ENCODE measurements at places on chromosomes 13 and 19.

DNA sequence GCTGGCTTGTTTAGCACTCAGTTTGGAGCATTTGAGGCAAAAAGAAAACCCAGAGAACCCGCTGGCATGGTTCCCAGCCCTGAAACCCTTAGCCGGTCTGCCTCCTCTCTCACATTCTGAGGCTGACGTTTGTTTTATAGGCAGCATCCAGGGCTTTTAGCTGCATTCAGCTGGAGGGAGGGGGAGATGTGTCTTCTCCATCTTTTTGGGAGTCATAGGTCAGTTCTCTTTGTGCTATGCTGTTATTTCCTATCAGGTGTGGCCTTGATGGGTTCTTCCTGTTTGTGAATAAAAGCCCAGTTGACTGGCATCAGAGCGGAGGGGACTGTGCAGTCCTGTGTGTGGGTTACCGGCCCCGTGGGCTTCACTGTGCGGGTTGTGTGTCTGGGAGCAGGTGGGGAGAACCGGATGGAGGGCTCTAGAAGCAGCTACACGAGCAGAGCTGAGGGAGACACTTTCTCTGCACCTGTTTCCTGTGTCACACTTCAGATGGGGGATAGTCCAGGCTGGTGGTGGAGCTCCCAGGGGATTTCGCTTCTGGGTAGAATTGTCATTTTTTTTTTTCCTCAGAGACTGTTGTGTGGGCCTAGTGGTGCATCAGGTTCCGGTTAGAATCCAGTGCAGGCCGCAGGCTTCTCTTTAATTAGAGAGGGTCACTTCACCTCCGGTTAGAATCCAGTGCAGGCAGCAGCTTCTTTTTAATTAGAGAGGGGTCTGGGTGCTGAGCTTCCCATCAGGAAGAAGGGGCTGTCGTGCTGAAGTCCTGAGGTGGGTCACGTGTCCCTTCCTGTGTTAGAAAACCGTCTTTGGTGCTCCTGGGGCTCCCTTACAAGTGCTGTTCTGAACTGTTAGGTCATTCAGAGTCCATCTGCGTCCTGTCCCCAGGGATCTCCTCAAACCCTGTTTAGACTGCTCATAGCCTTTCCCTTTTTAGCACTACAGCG is 69.6 kb downstream of the ARHGEF7 start:
- peak; percentile 16 for DNase-seq

DNA sequence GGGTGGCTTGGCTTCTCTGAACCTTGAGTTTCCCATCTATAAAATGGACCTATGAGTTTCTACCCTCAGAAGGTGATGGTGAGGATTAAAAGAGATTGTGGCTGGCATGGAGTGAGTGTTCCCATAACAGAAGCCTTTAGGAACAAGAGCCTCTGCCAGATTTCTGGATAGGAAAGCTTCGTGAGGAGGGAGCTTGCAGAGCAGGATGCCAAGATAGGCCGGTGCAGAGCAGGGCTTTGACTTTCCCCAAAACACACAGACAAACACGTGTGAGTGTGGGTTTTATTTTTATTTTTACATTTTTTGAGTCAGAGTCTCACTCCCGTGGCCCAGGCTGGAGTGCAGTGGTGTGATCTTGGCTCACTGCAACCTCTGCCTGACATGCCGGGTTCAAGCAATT is 3.7 kb upstream of the CNN1 start:
- no peak for DNase-seq

- no peak for DNase-seq
Observed at GRCh38 chr19:52941941-52942385, 18.7 kb upstream of the ZNF888 start.

GRCh38 chr13:77989281-77989680 is 70.7 kb upstream of the EDNRB start:
- no peak for DNase-seq

DNA sequence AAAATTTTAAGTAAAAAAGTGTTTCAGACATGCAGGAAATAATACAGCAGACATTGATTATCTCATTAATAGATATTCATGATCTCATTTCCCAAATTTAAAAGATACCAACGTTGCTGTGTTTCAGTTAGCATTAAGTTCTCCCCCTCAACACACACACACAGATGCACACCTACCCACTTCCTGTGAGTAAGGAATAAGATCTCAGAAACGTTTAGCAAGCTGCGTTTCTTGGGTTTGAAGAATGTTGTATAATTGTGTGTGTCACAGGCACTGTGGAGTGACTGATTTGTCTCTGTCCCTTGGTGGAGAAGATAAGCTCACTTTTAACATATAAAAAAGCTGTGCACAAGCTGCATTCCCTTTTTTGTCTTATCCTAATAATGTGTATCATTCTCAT is 196.8 kb downstream of the PDS5B start:
- no peak for DNase-seq

- DNase-seq = no peak
Observed at GRCh38 chr19:50878851-50879250, 5.6 kb downstream of the KLK2 start.

DNA sequence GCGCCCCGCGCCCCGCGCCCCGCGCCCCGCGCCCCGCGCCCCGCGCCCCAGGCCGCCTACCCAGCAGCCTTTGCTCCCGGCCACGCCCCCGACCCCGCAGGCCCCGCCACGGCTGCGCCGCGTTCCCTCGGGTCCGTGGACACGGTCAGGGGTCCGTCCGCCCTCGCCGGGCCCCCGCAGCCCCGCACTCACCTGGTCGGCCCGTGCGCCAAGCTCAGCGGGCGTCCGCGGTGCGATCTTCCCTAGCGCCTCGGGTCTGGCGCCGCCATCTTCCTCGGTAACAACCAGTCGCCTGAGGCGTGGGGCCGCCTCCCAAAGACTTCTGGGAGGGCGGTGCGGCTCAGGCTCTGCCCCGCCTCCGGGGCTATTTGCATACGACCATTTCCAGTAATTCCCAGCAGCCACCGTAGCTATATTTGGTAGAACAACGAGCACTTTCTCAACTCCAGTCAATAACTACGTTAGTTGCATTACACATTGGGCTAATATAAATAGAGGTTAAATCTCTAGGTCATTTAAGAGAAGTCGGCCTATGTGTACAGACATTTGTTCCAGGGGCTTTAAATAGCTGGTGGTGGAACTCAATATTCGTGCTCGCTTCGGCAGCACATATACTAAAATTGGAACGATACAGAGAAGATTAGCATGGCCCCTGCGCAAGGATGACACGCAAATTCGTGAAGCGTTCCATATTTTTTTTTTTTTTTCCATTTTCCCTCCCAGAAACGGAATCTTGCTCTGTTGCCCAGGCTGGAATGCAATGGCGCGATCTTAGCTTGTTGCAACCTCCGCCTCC is at the start of the genes MED16 and RNU6-9:
Gene MED16, minus strand, starts transcription at position 294 of the 796 bp plus-strand sequence. CDS start 2,056 bp downstream, outside the sequence.
Gene RNU6-9, plus strand, starts transcription at position 591 of the 796 bp plus-strand sequence.
- DNase-seq = peak; percentile 83

GRCh38 chr13:67238277-67238859 is 8.2 kb upstream of the PCDH9 start:
- DNase-seq = no peak

DNA sequence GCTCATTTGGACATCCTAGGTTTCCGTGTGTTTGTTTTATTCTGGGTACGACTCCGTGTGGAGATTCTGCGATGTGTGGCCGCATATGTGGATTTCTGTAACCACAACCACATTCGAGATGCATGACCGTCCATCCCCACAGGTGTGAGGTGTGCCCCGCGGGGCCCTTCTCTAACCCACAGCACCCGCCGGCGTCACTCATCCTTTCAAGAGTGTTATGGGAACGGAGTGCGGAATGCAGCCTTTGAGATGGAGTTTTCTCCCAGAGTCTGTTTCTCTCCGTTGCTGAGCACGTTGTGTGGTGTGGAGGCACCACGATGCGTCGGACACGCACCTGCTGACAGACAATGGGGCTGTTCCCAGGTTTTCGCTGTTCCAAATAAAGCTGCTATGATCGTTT is 40.0 kb downstream of the C13orf46 start:
- DNase-seq = no peak

- DNase-seq = no peak
Observed at GRCh38 chr19:17671906-17672305, 16.2 kb downstream of the UNC13A start.

DNA sequence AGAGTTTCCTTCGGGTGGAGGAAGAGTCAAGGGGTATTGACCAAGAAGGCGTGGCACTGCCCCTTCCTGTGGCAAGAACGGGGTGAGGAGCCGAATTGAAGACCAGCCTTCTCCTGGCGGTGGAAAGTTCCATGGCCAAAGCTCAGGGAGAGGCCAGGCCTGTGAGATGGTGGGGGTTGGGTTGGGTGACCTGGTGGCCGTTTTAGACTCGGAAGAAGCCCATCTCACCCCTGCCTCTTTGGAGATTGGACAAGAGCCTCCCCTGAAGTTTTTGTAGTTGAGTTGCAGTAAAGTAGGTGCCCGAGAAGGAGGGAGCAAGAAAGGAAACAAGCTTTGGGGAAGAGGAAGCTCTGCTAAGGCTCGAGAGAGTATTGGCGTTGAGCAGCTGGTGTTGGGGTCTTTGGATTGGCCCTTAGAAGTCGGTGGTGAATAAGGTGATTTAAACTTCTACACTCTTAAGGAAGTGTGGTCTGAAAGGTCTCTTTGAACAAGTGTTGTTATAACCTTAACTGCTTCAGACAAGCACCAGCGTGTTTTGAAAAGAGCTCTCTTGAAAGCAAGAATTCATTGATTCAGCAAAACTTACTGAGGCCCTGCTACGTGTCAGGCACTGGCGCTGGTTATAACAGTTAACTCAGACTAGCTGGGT is 964 bp downstream of the SPINT2 start:
- DNase-seq = no peak
